Stimulated activated CD8-positive, alpha-beta memory T cell treated with anti-CD3 and anti-CD28 coated beads, Interleukin-15, amount 100 ng/mL, for 4 hours (primary cell): ENCODE measurements at places on chromosomes 16 and 17.

DNA sequence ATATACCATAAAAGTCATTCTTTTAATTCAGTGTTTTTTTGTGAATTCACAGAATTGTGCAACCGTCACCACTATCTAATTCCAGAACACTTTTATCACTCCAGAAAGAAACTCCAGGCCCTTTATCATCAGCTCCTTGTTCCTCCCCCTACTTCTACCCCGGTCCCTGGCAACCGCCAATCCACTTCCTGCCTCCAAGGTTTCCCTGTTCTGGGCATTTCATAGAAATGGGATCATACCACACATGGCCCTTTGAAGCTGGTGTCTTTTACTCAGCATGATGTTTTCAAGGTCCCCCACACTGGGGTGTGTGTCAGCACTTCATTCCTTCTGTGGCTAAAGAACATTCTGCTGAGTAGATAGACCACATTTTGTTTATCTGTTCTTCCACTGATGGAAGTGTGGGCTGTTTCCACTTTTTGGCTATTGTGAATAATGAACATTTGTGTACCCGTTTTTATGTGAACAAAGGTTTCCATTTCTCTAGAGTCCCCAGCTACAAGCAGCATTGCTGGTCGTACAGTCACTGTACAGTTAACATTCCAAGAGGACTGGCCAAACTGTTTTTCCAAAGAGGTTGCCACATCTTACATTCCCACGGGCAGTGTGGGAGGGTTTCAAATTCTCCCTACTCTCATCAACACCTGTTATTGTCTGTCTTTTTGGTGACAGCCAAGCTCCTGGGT, 75.8 kb upstream of the ZNF469 start:
- no peak for DNase-seq

DNA sequence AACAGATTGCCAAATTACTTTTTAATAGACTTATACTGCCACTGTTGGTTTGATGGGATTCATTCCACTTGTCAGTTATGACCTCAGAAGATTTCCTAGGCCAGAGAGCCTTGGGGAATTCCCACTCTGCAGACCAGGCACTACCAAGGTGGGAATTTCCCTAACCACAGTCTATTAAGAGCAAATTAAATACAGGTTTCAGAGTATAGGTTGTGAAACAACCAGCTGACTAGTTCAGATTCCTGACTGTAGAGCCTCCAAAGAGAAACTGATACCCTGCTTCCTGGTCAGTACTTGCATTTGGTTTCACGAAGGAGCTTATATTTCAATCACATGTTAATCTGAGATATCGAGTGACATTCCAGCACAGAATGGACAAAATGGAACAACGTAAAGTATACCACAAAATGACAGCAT, 186.5 kb downstream of the STX8 start:
- no peak for DNase-seq

GRCh38 chr17:10317543-10317834, 55.3 kb downstream of the MYH13 start:
- no peak for DNase-seq

GRCh38 chr16:51648526-51648925, 497.5 kb upstream of the SALL1 start:
- no peak for DNase-seq

GRCh38 chr17:1164935-1165556, 14.7 kb downstream of the ABR start:
- DNase-seq = no peak

GRCh38 chr16:70682239-70683145, 3.4 kb downstream of the MTSS2 start:
- DNase-seq = no peak

DNA sequence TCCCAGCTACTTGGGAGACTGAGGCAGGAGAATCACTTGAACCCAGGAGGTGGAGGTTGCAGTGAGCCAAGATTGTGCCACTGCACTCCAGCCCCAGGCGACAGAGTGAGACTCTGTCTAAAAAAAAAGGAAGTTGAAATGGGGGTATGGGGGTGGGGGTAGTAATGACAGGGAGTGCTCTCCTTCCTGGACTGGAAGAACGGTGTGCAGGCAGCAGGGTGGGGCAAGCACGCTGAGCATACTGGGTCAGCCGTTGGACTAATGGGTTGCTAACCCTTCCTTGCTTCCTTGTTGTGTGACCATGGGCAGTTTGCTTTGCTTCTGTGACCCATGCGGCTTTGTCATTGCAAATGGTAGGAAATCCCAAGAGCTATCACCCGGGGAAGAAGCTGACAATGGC, 16.5 kb downstream of the KATNIP start:
- no peak for DNase-seq

DNA sequence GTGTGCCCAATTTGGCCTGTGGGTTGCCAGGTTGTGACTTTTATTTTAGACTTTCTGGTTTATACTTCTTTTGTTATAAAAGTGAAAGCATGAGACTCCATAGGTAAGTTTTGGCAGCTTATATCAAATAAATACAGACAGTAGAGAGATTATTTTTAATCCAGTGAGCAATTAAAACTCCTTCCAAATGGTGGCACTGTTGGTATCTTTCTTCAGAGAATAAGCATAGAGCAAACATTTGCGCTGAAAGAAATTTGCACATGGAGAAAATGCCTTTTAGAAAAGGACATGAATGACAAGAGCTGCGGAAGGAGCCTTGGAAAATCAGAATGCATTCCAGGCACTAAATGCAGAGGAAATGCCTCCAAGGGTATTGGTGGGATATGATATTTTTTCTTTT, 46.1 kb upstream of the DNAJA2 start:
- DNase-seq = no peak

DNA sequence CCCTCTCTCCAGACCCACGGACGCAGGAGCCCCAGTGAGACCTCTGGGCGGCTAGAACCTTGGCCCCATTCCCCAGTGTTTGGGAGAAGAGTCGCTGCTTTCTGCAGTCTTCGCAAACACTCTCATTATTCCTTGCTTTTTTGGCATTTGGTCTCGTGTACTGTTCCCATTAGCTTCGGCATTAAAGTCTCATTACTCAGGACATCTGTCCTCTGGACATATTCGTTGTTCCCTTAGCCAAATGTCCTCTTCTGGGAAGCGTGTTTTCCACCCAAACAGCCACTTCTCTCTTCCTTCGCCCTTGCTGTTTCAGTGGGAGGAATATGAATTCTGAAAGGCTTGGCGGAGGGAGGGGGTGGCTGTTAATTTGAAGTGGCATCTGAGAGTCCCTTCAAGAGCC, 11.1 kb downstream of the SHISA6 start:
- no peak for DNase-seq
